ENCODE measurements at places on chromosomes 2 and 18.

- DNase-seq: no peak
Measured at GRCh38 chr18:26869640-26870039, 4.1 kb upstream of the AQP4 start.

GRCh38 chr2:27320958-27321543 is 1.8 kb downstream of the MPV17 start:
- DNase-seq: no peak

GRCh38 chr2:100834221-100834620 is 14.3 kb downstream of the NPAS2 start:
- no peak for DNase-seq

GRCh38 chr2:17879137-17879912 is 858 bp downstream of the KCNS3 start:
- DNase-seq: no peak

Measured in activated effector memory CD4-positive, alpha-beta T cell treated with anti-CD3 and anti-CD28 coated beads, Interleukin-2, amount 50 U/mL, for 16 hours (primary cell).